ENCODE measurements at places on chromosomes 7 and 10. TPM values are rescaled to one million over a fixed set of nuclear protein-coding genes. Genes with fewer than 3 reads are reported as not detected.

Gene IL15RA
- 15.6 TPM for polyA plus RNA-seq

Gene SEMA4G
- polyA plus RNA-seq, result 6.2 TPM

Gene SLC26A3
- polyA plus RNA-seq, result 1.3 TPM

Gene HOXA7
- polyA plus RNA-seq, result 13.1 TPM

- H3K36me3 ChIP-seq, result no peaks in the 10 kb centered on the region
- DNase-seq, result peak; percentile 69
- H3K27me3 ChIP-seq, result no peaks in the 10 kb centered on the region
- H3K4me3 ChIP-seq, result peak overlapping the region; percentile 87
- H3K27ac ChIP-seq, result peak overlapping the region; percentile 91
These were observed 19.7 kb downstream of the MXI1 start for GRCh38 chr10:110226926-110227641.

DNA sequence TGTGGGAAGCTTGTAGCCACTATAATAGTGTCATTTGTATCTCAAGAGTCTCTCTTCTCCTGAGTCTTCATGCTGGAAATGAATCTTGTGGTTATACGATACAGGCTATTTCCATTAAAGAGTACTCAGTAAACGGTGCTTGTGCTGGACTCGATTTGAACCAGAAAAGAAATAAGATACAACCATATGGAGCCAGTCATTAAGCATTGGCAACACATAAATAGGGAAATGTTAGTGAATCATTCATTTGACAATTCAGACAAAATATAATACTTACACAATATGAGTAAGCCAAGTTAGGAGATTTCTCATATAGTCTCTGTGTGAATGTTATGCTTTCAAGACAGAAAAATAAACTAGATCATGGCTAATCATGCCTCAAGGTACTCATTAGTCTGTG is 356.8 kb downstream of the PLXDC2 start:
- H3K4me3 ChIP-seq, result no peak overlapping the region
- no peaks in the 10 kb centered on the region for H3K36me3 ChIP-seq
- H3K27ac ChIP-seq, result no peak overlapping the region
- no peaks in the 10 kb centered on the region for H3K27me3 ChIP-seq
- H3K4me1 ChIP-seq, result no peaks in the 10 kb centered on the region

- H3K4me1 ChIP-seq, result peaks cover 4% of the 10 kb centered on the region
- H3K36me3 ChIP-seq, result no peaks in the 10 kb centered on the region
- no peak overlapping the region for H3K27ac ChIP-seq
- no peaks in the 10 kb centered on the region for H3K27me3 ChIP-seq
These were observed 90.4 kb downstream of the C10orf105 start for GRCh38 chr10:71629131-71629530.

GRCh38 chr10:87842220-87842641 is 21.1 kb downstream of the KLLN start:
- H3K27ac ChIP-seq, result no peak overlapping the region
- no peaks in the 10 kb centered on the region for H3K27me3 ChIP-seq
- no peaks in the 10 kb centered on the region for H3K36me3 ChIP-seq
- H3K4me1 ChIP-seq, result no peaks in the 10 kb centered on the region
- no peak for DNase-seq
- no peak overlapping the region for H3K4me3 ChIP-seq

DNA sequence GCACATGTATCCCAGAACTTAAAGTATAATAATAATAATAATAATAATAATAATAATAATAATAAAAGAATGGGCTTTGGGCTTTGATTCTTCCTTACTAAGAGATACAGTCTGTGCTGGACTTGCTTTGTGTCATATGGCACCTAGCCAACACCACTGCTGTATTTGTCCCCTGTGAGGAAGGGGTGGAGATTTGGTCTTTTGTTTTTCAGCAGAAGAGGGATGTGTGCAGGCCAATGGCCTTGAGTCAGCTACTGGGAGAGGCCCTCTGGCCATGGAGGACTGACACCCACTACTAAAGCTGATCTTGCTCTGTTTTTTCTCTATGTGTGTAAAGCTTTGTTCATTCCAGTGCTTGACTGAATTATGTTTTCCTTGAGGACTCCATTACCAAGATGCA is 573.0 kb upstream of the PCDH15 start:
- no peaks in the 10 kb centered on the region for H3K36me3 ChIP-seq
- H3K4me3 ChIP-seq, result no peak overlapping the region
- no peaks in the 10 kb centered on the region for H3K27me3 ChIP-seq
- no peak overlapping the region for H3K27ac ChIP-seq

- no peaks in the 10 kb centered on the region for H3K27me3 ChIP-seq
- no peak overlapping the region for H3K4me3 ChIP-seq
- peaks cover 9% of the 10 kb centered on the region for H3K4me1 ChIP-seq
These were observed 18.0 kb upstream of the ZNF488 start for GRCh38 chr10:47401874-47402640.

GRCh38 chr10:30169342-30169741 is 110.0 kb upstream of the JCAD start:
- H3K27me3 ChIP-seq, result no peaks in the 10 kb centered on the region
- peaks cover 3% of the 10 kb centered on the region for H3K4me1 ChIP-seq
- no peak overlapping the region for H3K27ac ChIP-seq
- H3K4me3 ChIP-seq, result no peak overlapping the region

GRCh38 chr10:7405637-7406036 is 5.2 kb downstream of the SFMBT2 start:
- H3K27ac ChIP-seq, result no peak overlapping the region
- H3K36me3 ChIP-seq, result no peaks in the 10 kb centered on the region
- H3K27me3 ChIP-seq, result no peaks in the 10 kb centered on the region
- DNase-seq, result no peak

- H3K27me3 ChIP-seq, result no peaks in the 10 kb centered on the region
- H3K36me3 ChIP-seq, result no peaks in the 10 kb centered on the region
- no peak overlapping the region for H3K4me3 ChIP-seq
- H3K27ac ChIP-seq, result no peak overlapping the region
- DNase-seq, result no peak
These were observed 90.5 kb downstream of the PDGFA start for GRCh38 chr7:428927-429827.

GRCh38 chr7:137006293-137006692 is 137.8 kb downstream of the CHRM2 start:
- no peak overlapping the region for H3K27ac ChIP-seq
- H3K27me3 ChIP-seq, result no peaks in the 10 kb centered on the region
- no peaks in the 10 kb centered on the region for H3K36me3 ChIP-seq
- H3K4me1 ChIP-seq, result no peaks in the 10 kb centered on the region
- DNase-seq, result no peak

GRCh38 chr7:7867846-7868571 is 100.6 kb upstream of the GLCCI1 start:
- no peaks in the 10 kb centered on the region for H3K36me3 ChIP-seq
- no peaks in the 10 kb centered on the region for H3K27me3 ChIP-seq
- no peak for DNase-seq
- H3K4me3 ChIP-seq, result no peak overlapping the region
- no peak overlapping the region for H3K27ac ChIP-seq
- H3K4me1 ChIP-seq, result peaks cover 14% of the 10 kb centered on the region

DNA sequence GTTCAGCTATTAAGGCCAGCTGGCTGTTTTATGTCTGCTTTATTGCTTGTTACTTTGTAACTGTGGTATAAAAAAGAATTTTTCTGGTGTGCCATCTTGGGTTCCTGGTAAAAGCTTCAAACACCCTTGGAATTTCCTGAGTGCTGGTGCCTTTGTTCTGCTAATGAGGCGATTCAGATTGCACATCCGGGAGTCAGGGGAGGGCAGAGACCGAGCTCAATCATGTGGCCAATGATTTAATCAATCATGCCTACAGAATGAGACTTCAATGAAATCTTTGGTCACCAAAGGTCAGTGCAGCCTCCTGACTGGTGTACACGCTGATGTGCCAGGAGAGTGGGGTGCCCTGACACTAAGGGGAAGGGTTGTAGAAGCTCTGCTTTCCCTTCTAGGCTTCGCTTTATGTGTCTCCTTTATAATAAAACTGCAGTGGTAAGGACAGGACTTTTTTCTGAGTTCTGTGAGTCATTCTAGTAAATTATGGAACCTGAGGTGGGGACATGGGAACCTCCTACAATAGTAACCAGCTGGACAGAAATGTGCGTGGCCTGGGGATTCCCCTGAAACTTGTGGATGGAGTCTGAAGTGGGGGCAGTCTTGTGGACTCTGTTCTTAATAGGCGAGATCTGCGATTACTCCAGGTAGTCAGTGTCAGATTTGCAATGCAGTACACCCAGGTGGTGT is 69.4 kb upstream of the OGDHL start:
- no peak overlapping the region for H3K27ac ChIP-seq
- H3K4me1 ChIP-seq, result no peaks in the 10 kb centered on the region
- H3K36me3 ChIP-seq, result no peaks in the 10 kb centered on the region

DNA sequence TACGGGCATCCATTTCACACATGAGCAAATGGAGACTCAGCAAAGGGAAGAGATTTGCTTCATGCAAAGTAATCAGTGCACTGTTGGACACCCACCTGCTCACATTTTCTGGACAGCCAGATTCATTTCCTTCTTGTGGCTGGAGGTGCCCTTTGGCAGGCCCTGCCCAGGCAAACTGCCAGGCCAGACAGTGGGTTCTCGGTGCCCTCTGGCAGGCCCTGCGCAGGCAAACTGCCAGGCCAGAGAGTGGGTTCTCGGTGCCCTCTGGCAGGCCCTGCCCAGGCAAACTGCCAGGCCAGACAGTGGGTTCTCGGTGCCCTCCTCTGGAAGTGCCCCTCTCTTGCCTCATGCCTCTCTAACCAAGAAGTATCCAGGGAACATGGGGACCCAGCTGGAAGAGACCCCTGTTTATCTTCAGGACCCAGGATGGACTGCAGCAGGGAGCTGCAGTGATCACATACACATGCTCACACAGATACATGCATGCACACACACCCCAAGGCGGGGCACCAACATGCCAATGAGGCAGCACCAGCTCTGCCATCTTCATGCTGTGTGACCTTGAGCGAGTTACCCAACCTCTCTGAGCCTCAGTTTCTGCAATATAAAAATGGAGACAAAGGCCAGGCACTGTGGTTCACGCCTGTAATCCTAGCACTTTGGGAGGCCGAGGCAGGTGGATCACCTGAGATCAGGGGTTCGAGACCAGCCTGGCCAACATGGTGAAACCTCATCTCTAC is 67.1 kb downstream of the OAT start:
- H3K27me3 ChIP-seq, result no peaks in the 10 kb centered on the region
- no peak for DNase-seq

DNA sequence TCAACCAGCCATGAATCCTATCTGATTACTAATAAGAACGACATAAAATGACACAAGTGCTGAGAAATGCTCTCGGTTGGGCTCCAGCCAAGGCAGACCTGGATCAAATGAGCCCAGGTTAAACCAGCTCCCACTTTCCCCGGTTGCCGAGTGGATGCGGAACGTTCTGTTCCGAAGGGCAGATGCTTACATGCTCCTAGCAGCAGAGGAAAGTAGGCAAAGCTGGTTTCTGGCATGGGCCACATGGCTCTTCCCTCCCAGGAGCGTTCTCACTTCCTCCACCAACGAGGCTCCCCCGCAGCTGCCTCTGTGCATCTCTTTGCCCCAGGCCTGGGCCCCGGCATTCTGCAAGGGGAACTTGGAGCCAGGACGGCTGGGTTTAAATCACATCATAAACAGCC is 61.8 kb upstream of the SDK1 start:
- H3K36me3 ChIP-seq, result no peaks in the 10 kb centered on the region
- DNase-seq, result no peak
- H3K27me3 ChIP-seq, result no peaks in the 10 kb centered on the region

DNA sequence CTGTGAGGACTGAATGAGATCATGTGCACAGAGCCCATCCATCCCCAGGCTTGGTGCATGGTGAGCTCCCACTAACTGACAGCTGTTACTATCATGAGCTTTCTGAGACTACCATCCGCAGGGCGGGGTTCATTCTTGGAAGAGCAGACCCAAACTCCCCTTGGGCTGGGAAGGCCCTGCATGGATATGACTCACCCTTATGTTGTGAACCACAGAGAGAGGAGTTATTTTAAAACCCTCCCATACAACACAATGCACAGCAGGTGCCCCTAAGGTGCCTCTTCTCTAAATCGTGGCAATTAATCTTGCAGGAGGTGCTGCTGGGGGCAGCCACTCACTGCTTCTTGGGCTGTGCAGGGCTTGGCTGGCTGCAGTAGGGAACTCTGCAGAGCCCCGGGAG is 219.1 kb downstream of the GFRA1 start:
- no peaks in the 10 kb centered on the region for H3K4me1 ChIP-seq
- H3K4me3 ChIP-seq, result no peak overlapping the region
- no peaks in the 10 kb centered on the region for H3K36me3 ChIP-seq
- no peaks in the 10 kb centered on the region for H3K27me3 ChIP-seq
- no peak for DNase-seq

- no peaks in the 10 kb centered on the region for H3K36me3 ChIP-seq
- no peak overlapping the region for H3K27ac ChIP-seq
- peaks cover 9% of the 10 kb centered on the region for H3K4me1 ChIP-seq
- no peaks in the 10 kb centered on the region for H3K27me3 ChIP-seq
- no peak for DNase-seq
These were observed 1.8 kb upstream of the NUB1 start for GRCh38 chr7:151339651-151340382.

- DNase-seq, result no peak
- H3K27me3 ChIP-seq, result no peaks in the 10 kb centered on the region
- H3K27ac ChIP-seq, result no peak overlapping the region
- no peak overlapping the region for H3K4me3 ChIP-seq
- no peaks in the 10 kb centered on the region for H3K4me1 ChIP-seq
- no peaks in the 10 kb centered on the region for H3K36me3 ChIP-seq
These were observed 57.8 kb upstream of the LANCL2 start for GRCh38 chr7:55307123-55307916.

DNA sequence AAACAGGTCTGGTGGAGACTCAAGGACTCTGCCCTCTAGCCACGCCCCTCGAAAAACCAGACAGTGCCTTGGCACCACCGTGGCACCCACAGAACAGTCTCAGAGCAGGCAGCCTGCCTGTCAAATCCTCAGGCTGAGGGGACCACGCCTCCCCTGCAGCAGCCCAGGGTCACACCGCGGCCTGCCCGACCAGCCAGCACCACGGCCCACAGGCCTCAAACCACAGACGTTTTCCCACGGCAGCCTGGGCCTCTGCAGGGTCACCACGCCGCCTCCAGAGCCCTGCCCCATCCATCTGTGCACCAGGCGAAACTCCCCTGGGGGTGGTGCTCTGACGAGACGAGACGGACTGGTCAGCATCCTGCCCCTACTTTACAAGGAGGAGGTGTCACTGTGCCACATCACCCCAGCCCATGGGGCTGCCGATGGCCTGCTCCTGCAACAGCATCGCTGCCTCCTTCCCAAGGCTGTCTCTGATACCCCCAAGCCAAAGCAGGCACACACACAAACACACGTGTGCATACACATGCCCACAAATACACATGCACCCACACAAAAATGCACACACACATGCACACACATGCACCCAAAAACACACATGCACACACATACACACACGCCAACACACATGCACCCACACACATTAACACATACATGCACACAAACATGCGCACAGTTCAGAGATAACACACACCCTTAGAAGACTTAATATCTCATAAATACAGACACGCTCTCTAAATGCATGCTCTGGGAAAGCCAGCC is 24.6 kb downstream of the PAPOLB start:
- no peaks in the 10 kb centered on the region for H3K4me1 ChIP-seq
- H3K27ac ChIP-seq, result no peak overlapping the region
- no peaks in the 10 kb centered on the region for H3K27me3 ChIP-seq

- H3K27me3 ChIP-seq, result no peaks in the 10 kb centered on the region
- no peaks in the 10 kb centered on the region for H3K36me3 ChIP-seq
- no peak for DNase-seq
- no peaks in the 10 kb centered on the region for H3K4me1 ChIP-seq
- no peak overlapping the region for H3K27ac ChIP-seq
These were observed 343.0 kb upstream of the PODXL start for GRCh38 chr7:131899271-131900030.

Data from testis (tissue), 5 donors.